Epithelial cell of proximal tubule (primary cell): ENCODE measurements at places on chromosomes 1 and 21. TPM values are rescaled to one million over a fixed set of nuclear protein-coding genes. Genes with fewer than 3 reads are reported as not detected.

The S100A8 gene
- total RNA-seq, result not detected in 2 replicates

The APCS gene
- not detected in 2 replicates for total RNA-seq

The PKP1 gene
- 1.5 and 2.8 TPM in 2 replicates for total RNA-seq

The SMYD3 gene
- total RNA-seq, result 18.3 and 23.8 TPM in 2 replicates

The BGLAP gene
- total RNA-seq, result 0.29 TPM in 1 of 2 replicates, not detected in the other

The NKAIN1 gene
- total RNA-seq, result 0.81 and 0.94 TPM in 2 replicates

The CFAP107 gene
- not detected in 2 replicates for total RNA-seq

The SV2A gene
- 2.9 and 5.9 TPM in 2 replicates for total RNA-seq

The ATP1A2 gene
- not detected in 2 replicates for total RNA-seq

The OR2L5 gene
- not detected in 2 replicates for total RNA-seq

The SLC45A3 gene
- 6.5 and 9.1 TPM in 2 replicates for total RNA-seq

The LEMD1 gene
- 0.52 TPM in 1 of 2 replicates, not detected in the other for total RNA-seq
